ENCODE measurements at places on chromosomes 4 and X. TPM values are rescaled to one million over a fixed set of nuclear protein-coding genes. Genes with fewer than 3 reads are reported as not detected.

The HSFX1 gene
- polyA plus RNA-seq = 0.42 TPM

The CCKAR gene
- polyA plus RNA-seq = not detected

DNA sequence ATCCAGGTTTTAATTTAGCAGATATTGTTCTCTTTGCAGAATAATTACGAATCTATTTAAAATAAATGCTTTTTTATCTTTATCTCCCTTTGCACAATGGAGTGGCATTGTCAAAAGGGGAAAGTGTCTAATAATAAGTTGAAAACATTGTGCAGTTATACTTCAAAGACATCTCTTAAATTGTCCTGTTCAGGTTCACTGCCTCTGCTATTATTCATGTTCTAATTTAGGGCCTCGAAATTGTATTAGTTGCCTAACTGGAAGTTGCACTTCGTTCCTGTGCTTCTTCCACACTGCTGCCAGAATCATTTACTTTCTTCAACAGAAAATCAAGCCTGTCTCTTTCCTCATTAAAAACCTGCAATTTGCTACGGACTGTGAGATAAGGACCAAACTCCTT, 150.5 kb upstream of the SPRY1 start:
- no peak for DNase-seq

DNA sequence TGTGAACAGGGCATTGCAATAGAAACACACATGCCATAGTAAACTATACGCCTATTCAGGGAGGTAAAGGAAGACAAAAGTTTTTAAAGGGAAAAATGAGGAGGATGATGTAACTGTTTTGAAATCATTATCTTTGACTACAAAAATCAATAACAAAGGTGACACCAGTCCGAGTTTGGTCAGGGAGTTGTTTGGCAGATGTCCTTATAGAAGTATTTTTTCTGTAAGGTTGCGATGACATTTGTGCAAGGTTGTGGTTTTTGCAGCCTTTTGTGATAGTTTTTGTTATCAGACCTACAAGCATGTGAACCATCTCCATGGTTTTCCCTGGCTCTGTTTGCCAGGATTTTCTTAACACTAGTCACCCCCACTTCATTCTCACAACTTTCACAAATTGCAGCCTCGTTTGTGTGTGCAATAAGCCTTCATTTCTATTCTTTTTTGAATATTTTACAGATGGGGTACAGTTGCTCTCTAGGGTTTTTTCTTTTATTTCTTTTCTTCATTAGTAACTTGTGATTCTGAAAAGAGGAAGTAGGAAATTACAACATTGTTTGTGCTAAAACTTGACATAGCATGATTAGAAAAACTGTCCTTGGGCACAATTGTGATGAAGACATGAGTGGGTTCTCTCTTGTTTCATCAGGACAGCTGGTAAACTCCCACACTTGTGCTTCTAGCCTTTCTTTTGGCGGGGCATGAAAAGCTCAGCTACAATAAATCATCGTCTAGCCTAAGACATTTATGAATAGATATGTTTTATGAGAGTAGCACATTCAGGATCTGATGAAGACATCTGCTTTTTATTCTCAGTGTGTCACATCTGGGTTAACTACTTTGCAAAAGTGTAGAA, 60.2 kb upstream of the PNPLA4 start:
- DNase-seq = no peak

- DNase-seq = no peak
Measured at GRCh38 chr4:2387829-2388228, 30.6 kb downstream of the ZFYVE28 start.

- DNase-seq = no peak
Measured at GRCh38 chr4:815464-816146, 10.3 kb downstream of the CPLX1 start.

The UNC5C gene
- 0.36 TPM for polyA plus RNA-seq

GRCh38 chrX:24372021-24372763, 11.8 kb downstream of the SUPT20HL1 start:
- no peak for DNase-seq

The CLGN gene
- 0.63 TPM for polyA plus RNA-seq

- DNase-seq = no peak
Measured at GRCh38 chrX:153781428-153782047, 697 bp downstream of the SRPK3 start.

- DNase-seq = no peak
Measured at GRCh38 chr4:171397175-171397574, 416.0 kb upstream of the GALNTL6 start.

DNA sequence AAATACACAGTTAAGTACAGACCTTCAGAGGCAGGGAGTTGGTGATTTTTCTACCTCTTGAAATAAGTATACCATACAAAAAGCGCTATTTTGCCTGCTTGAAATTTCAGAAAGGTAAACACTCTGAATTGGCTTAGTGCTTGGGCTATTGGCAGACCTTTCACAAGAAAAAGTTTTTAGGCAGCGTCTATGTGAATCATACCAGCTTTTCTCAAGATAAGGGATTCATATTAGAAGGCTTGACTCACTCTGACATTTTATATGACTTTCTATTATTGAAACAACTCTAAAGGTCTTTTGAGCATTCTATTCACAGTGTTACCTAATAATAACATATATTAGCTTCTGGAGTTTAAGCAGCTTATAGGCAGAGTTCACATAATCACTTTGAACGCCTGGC, 286.4 kb upstream of the FAT1 start:
- no peak for DNase-seq

GRCh38 chr4:168536448-168536847, 39.6 kb downstream of the PALLD start:
- no peak for DNase-seq

GRCh38 chr4:6727943-6728250, 11.9 kb downstream of the BLOC1S4 start:
- no peak for DNase-seq

The BMX gene
- not detected for polyA plus RNA-seq

GRCh38 chr4:2024683-2025082, 15.9 kb upstream of the NELFA start:
- DNase-seq = no peak

DNA sequence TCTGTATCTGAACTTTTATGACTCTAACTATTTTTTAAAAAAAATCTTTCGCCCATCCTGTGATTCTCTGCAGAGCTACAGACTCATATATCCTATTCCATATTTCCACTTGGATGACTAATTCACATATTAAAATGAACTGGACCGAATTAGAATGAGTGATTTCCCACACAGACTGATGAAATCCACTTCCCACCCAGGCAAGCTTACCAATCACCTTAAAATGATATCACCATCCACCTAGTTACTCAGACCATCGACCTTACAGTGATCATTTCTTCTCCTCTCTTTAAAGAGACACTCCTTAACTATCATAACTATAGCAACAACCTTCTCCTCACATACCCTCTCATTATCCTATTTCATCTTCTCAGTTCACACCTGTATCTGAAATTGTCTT, 34.1 kb upstream of the GUCY1B1 start:
- no peak for DNase-seq

The USP17L30 gene
- polyA plus RNA-seq = not detected

DNA sequence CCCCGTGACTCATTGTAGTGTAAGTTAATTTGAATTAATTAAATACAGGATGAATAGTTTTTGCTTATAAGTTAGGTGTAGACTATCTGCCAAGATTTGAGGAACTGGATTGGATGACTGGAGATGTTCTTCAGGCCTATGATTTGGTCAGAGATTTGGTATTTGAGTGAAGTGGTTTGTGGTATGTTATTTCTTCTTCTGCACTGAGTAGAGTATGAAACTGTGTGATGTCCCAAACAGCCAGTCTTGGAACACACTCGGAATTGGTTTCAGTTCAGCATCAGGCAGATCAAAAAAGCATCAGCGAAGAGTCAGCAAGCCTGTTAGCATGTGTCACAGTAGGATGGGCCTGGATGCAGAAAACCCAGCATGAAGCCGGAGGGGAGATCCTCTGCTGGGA, 294.1 kb downstream of the ARHGAP10 start:
- no peak for DNase-seq

DNA sequence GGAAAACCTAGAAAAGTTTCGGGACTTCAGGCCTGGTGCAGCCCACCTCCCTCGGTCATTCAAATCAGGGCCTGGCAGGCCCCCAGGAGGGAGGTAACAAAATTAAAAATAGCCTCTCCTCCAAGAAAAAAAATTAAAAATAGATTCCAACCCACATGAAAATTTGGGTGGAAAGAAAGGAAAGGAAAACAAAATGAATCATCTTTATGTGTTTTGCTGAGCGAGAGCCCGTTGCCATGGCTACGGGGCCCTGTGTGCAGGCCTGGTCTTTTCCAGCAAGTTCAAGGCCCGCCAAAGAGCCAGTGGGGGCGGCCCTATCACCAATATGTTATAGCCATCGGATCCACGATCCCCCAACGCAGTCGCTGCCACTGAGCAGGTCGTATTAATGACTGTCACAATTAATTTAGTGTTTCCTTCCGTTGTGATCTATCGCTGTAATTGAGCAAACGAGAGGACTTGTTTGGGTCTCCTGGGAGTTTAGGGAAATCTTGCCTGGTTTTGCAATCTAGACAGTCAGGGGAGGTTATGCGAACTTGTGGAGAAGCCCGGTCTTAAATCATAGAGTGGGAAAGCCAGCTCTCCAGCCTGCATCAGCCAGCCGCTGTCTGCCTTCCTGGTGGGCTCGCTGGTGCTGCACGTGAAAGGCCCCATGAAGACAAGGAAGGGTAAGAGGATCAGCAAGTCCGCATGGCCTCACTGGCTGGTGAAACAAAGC, 452.4 kb downstream of the BCOR start:
- no peak for DNase-seq

DNA sequence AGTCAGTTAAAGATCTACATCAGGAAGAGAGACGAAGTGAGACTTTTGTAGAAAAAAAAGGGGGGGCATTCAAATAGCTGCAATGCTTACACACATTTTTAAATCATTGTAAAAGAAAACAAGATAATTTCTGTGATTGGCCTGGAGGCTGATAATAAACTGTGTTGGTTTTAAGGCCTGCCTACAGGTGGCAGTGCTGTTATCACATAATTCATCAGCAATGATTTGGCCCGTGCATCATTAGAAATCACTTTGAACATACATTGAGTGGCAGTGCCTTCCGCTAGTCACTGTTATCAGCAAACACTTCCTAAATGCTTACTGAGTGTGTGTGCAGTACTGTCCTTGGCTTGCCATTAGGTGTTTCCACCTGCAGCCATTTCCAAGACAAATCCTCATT, 831.9 kb downstream of the TRIML1 start:
- no peak for DNase-seq

DNA sequence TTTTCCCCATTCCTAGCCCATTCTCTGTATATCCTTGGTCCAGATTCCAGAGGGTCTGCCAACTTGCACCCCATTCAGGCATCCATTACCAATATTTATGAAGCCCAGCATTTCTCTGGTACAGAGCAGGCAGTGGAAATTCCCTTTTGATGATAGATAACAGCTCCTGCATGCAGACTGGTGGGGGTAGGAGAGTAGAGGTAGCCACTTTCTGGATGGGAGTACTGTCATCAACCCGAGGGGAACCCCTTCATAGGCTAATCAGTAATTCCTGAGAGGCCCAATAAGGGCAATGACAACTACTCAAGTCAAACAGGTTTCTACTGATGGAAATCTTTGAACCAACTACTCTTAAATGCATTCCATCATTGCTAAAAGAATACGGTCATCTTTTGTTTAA, 63.7 kb downstream of the COL25A1 start:
- no peak for DNase-seq

The FAM241A gene
- 0.13 TPM for polyA plus RNA-seq

DNA sequence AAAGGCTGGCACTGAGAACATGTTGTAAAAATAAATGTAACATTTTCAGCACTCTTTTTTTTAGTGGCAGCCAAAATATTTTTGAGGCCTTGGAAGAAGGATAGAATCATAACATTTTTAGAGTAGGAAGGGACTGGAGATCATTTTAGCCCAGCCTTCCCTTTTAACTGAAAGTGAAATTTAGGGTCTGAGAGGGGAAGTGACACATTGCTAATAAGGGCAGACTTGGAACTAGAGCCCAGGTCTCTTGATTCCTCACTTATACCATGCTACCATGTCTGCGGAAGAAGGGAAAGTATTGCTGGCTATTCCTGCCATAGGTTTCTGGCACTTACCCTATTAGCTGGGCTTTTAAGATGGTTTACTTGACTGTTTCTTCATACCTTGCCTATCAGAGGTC, 4.8 kb downstream of the WDR44 start:
- no peak for DNase-seq

DNA sequence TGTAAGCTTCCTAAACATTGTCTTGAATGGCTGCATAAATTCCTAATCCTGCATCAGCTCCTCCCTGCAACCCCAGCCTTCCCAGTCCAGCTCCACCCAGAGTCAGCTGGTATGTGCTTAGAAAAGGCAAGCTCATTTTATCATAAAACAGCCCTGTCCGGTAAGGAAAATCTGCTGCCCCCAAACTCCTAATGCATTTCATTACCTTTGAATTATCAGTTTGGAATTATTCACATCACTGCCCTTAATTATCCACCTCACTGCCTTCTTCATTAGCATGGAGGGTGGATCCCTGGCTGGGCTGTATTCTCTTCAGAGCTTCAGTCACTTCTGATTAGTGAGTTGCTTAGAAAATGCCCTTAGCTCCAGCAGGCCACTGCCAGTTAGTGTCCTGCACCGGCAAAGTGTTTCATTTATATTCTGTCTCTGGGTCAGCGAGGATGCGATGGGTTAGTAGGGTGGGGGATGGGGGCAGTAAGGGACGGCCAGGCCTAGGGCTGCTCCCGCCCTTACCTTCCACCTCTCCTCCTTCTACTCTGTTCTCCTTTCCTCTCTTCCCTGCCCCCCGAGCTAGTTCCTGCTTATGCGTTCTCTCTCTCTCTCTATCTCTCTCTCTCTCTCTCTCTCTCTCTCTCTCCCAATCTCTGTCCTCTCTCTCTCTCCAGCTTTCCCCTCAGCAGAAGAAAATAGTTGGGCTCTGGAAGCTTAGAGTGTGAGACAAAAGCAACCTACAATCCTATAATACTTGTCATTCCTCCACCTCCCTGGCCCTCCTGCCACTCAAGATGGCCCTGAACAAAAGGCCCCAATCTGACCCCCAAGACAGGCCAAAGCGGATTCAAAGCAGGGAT, 174.8 kb upstream of the KLF3 start:
- DNase-seq = no peak

DNA sequence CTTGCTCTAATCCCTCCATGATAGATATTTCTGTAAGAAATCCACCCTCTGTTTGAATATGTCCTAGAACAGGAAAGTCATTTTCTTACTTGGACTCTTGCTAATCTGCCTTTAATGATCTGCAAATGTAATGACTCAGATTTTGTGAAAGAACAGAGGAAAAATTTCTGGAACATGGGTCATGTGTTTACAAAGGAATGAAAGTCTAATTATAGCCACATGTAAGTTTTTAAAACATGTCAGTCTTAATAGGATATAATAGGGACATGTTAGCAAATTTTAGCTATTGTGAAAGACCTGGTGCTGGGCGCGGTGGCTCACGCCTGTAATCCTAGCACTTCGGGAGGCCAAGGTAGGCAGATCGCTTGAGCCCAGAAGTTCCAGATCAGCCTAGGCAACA, 47.6 kb downstream of the GRK4 start:
- DNase-seq = no peak
